ENCODE measurements at places on chromosomes 4 and X. TPM values are rescaled to one million over a fixed set of nuclear protein-coding genes. Genes with fewer than 3 reads are reported as not detected.

The XPNPEP2 gene
- total RNA-seq: 0.88 TPM

- DNase-seq: no peak
Observed at GRCh38 chrX:72002875-72003274, 92.2 kb downstream of the NHSL2 start.

- no peak for DNase-seq
Observed at GRCh38 chr4:123346951-123347350, 49.6 kb upstream of the SPRY1 start.

The CTAG2 gene
- not detected for total RNA-seq

- no peak for DNase-seq
Observed at GRCh38 chr4:2067446-2068197, 8.5 kb downstream of the NAT8L start.

The KLKB1 gene
- 2.0 TPM for total RNA-seq

- DNase-seq: no peak
Observed at GRCh38 chr4:54745031-54745770, 87.4 kb downstream of the KIT start.

GRCh38 chr4:167826281-167826680 is 266.1 kb upstream of the ANXA10 start:
- DNase-seq: no peak

DNA sequence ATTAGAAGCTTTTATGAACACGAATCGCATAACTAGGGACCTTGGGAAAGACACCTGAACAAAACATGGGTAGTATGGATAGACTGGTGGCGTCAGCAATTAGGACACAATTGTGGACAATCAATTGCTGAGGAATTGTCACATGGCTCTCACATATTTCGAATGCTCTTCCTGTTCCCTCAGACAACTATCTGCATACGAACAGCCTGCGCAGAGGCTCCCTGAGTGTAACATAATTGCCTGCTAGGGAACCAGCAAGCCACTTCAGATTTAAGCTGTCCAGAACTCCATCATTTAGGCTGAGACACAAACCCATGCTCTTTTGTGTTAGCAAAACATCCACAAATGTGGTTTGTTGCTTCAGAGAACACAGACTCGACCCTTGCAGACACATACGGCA is 160.8 kb downstream of the MGST2 start:
- no peak for DNase-seq

DNA sequence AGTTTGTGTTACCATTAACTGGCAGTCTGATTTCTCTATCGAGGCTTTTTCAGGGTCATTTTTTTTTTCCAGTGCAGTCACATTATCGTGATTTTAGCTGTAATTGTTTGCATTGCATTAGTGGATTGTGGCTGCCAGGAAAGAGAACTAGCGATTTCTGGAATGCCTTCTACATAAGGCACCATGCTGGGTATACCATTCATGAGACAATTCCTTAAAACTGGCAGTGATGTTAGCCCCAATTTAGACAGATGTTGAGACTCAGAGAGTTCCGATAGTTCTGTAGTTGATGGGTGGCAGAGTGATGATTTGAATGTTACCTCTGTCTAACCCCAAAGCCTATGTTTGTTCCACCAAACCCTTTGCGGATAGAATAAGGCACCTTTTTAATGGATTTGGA is 175.4 kb upstream of the TENM3 start:
- no peak for DNase-seq

DNA sequence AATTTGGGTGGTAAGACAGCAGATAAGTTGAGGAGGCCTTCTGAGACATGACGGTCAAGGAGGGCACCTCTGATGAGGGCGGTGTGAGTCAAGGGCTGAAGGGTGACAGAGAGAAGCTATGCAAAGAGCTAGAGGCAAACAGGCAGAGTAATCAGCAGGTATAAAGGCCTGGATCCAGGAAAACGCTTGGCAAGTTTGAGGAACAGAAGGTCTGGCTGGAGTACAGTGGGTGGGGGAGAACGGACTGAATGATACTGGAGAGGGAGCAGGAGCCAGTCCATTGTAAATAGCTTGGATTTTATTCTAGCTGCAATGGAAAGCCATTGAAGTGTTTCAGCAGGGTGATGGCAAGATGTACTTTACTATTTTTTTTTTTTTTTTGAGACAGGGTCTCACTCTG is 39.3 kb downstream of the RAB33B start:
- DNase-seq: no peak

- no peak for DNase-seq
Observed at GRCh38 chr4:95552942-95553550, 4.3 kb upstream of the UNC5C start.

- no peak for DNase-seq
Observed at GRCh38 chrX:21408307-21408706, 34.1 kb downstream of the CNKSR2 start.

- DNase-seq: no peak
Observed at GRCh38 chr4:5982156-5982973, 35.9 kb downstream of the C4orf50 start.

- DNase-seq: no peak
Observed at GRCh38 chr4:106868381-106869035, 167.6 kb downstream of the DKK2 start.

DNA sequence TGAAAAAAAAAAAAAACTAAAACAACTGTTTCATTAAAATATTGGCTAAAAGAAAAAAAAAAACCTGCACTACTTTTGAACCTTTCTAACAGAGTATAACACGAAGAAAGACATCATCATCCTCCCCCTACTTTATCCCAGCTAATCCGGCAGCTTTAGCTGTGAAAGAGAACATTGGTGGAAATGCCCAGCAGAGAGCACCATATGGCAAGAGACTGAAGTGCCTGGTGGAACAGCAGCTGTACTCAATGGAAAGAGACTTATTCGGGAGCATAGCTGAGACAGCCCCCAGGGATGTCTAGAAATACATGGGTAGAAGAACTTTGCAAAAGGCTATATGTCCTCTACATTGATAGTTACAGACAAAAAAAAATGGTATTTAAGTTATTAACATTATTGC is 30.3 kb downstream of the STPG2 start:
- DNase-seq: no peak

- DNase-seq: no peak
Observed at GRCh38 chr4:57418133-57418532, 307.9 kb upstream of the IGFBP7 start.

- no peak for DNase-seq
Observed at GRCh38 chrX:41148553-41148952, 63.3 kb downstream of the USP9X start.

- DNase-seq: no peak
Observed at GRCh38 chrX:71143508-71143907, 1.1 kb upstream of the NLGN3 start.

GRCh38 chrX:1813809-1814208 is 198.9 kb downstream of the ASMT start:
- DNase-seq: no peak

GRCh38 chrX:72621625-72622485 is 49.2 kb upstream of the HDAC8 start:
- no peak for DNase-seq

The PLP1 gene
- total RNA-seq: 0.19 TPM

GRCh38 chr4:177023951-177024350 is 231.2 kb upstream of the VEGFC start:
- no peak for DNase-seq

The SOD3 gene
- 10.7 TPM for total RNA-seq

GRCh38 chr4:32226204-32226603 is 1506.0 kb downstream of the PCDH7 start:
- DNase-seq: no peak

GRCh38 chrX:150693725-150694574 is 754 bp downstream of the MTMR1 start:
- no peak for DNase-seq

The LRCH2 gene
- 3.8 TPM for total RNA-seq

DNA sequence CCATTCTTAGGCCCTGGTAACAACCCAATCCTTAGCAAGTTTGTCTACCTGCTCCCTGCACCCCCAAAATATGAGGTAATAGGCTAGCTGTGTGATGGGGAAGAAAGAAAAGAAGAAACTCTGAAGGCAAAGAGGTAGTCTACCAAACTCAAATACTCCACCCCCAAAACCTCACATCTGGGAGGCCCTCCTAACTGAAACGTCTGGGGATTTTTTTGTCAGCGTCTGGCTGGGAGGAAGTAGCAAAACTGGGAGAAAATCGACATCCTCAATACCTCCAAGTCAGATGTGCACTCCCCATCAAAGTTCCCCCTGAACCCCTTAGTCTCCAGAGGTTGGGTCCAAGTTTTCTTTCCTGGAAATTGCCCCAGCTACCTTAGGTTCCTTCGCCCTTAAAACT is 1.0 kb downstream of the LAMP2 start:
- no peak for DNase-seq

DNA sequence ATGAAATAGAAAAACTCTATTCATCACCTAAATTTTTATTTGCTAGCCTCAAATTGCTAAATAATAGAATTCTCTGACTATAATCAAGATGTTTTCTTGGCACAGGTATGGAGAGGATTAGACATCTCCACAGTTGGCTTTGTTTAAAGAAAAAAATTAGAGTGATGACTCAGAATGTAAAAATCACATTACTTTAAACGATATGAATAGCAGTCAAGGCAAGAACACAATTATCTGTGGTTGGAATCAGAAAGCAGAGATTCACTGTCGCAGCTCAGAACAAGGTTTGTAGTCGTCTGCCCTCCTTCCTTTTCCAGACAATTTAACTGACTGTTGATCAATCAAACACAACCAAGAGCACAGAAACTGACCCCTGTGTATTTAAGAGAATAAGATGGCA is 32.2 kb upstream of the CCKAR start:
- DNase-seq: no peak

The PCDH10 gene
- total RNA-seq: not detected

GRCh38 chrX:31464306-31464915 is 392.6 kb upstream of the FTHL17 start:
- no peak for DNase-seq

- DNase-seq: no peak
Observed at GRCh38 chr4:1812720-1813119, 19.6 kb downstream of the FGFR3 start.

- DNase-seq: no peak
Observed at GRCh38 chr4:105014635-105015034, 132.0 kb upstream of the TET2 start.

- no peak for DNase-seq
Observed at GRCh38 chr4:137474711-137475301, 57.5 kb downstream of the PCDH18 start.

The MAOB gene
- 3.8 TPM for total RNA-seq

GRCh38 chrX:4091046-4091760 is 377.8 kb upstream of the PRKX start:
- DNase-seq: no peak

The CACNA1F gene
- total RNA-seq: 0.38 TPM

DNA sequence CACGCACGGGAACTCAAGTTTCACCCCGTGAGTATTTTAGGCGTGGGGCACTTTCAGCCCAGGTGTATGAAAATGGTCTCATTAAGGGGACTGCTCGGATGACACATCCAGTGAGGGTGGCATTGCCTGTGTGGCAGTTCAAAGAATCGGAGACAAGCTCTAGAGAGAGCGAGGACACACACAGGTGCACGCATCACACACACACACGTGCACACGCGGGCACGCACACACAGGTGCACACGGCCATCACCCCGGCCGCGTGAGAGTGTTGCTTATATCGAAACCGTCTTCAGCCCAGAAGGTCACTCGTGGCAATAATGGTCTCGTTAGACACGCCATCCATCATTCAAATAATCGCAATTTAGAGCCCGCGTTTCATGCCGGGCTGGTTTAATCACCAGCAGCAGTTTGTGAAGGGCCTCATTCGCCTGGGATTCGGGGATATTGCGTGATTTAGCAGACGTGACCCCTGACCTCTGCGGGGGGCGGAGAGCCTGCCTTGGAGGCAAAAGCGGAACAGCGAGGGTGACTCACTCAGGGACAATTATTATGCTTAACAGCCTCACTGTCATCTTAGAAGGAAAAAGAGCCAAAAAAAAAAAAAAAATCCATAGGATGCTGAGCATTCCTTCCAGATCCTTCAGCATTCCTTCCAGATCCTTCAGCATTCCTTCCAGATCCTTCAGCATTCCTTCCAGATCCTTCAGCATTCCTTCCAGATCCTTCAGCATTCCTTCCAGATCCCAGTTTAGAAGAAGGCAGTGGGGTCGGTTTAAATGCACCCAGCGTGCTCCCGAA is 89.4 kb upstream of the PPP2R3B start:
- no peak for DNase-seq

- no peak for DNase-seq
Observed at GRCh38 chrX:31500921-31501320, 429.1 kb upstream of the FTHL17 start.

The TBX22 gene
- not detected for total RNA-seq

The MAMLD1 gene
- total RNA-seq: 1.4 TPM

The DDIT4L gene
- total RNA-seq: 1.7 TPM

Data from esophagus squamous epithelium (tissue), 5 donors.